ENCODE measurements at places on chromosomes 16 and 17.

GRCh38 chr16:77111056-77111565, 79.9 kb upstream of the MON1B start:
- no peak for DNase-seq

GRCh38 chr17:50626037-50626574, 8.6 kb upstream of the ABCC3 start:
- no peak for DNase-seq

- DNase-seq = no peak
These were observed 521 bp upstream of the G6PC3 start for GRCh38 chr17:44069974-44070454.

- no peak for DNase-seq
These were observed 124.6 kb downstream of the C16orf95 start for GRCh38 chr16:87192452-87193073.

DNA sequence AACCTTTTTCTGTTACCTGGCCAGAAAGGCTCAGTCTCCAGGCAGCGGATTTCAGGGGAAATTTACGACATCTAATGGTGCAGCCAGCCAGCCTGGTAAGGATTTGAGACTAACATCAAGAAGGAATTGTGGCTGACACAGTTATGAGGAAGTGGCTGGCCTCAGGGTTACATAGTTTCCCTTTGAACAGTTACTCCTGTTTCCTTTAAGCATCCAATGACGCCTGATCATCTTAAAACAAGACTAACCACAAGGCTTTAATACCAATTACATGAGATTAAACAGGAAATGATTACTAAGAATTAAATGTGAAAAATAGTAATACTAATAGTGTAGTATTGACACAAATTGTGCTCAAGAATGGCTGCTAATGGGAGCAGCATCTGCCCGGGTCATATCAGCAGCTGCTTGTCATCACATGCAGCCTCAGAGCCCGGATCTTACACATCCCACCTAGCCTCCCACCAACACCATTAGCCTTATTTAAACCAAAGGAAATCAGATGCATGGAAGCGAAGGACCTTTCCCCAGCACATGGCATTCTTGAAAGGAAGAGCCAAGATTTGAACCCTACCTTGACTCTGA, 431.8 kb downstream of the PMP22 start:
- DNase-seq = no peak

DNA sequence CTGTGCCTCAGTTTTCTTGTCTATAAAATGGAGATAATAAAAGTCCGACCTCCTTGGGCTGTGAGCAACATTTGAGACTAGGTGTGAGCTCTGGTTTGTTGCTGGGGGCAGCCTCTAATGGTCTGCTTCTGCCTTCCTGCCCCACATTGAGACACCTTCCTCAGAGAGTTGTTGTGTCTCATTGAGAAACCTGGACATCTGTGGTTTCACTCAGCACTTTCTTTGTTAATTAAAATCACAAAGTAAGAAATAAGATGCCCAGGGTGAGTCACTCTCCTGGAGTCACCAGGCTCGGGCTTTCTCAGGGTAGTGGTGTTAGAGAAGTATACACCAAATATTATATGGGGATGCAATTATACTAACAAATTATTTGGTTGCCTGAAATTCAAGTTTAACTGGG, 389.2 kb upstream of the SALL1 start:
- DNase-seq = no peak

DNA sequence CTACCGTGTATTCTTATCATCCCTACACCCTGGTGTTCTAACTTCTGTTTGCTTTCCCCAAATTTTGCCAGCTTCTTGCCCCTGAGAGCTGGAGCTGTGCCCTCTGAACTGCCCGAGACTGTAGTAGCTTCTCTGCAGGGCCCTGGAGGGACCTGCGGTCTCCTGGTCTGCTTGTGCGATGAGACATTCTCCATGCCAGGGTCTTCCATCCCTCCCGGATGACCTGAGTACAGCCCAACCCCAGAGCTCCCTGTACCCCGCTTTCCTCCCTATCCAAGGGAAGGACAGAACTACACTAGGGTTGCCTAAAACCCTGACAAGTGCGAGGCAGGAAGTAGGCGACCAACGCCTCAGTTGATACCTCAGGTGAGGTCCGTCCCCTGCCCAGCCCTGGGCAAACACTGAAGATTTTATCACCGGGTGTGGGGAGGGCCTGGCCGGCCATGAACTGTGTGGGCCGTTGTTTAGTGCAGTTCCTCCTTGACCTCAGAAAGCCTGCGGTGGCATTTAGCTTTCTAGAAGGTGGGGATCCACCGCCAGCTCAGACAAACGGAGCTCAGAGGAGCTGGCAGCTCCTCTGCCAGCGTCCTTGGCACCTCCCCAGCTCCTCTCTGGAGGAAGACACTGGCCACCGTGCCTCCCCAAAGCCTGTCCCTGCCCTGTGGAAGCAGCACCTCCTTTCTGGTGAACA, 13.7 kb downstream of the CANT1 start:
- DNase-seq = no peak

DNA sequence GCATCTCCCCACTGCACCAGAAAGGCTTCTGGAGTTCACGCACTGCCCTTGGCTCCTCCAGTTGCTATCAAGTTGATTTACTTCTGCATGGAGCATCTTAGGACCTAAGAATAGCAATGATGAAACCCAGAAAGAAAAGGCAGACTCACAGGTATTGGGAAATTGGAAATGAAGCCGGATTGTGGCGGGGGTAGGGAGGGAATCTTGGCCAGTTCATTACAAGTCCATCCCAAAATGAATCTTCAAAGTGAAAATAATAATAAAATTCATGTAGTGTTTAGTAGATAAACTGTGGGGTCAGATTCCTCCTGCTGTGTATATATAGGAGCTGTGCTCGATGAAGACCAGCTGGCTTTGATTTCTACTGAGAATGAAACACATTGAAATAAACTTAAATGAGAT, 33.7 kb downstream of the TEKT3 start:
- no peak for DNase-seq

DNA sequence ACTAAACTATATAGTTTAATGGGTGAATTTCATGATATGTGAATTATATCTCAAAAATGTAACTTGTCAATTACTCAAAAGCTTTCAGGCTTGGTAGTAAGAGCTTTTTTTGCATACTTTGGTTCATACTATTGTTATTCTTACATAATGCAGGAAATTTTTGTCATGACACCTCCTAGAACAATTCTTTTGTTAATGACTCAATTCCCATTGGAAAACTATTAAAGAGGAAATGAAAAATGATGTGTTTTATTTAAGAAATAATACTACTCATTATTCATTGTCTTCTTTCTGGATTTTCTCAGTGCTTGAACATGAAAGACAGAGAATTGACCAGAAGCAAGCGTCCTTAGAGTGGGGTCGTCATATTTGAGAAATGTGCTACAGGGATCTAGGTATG, 196.4 kb upstream of the KCNJ16 start:
- no peak for DNase-seq

- no peak for DNase-seq
These were observed 110.3 kb downstream of the TOX3 start for GRCh38 chr16:52436339-52437276.

DNA sequence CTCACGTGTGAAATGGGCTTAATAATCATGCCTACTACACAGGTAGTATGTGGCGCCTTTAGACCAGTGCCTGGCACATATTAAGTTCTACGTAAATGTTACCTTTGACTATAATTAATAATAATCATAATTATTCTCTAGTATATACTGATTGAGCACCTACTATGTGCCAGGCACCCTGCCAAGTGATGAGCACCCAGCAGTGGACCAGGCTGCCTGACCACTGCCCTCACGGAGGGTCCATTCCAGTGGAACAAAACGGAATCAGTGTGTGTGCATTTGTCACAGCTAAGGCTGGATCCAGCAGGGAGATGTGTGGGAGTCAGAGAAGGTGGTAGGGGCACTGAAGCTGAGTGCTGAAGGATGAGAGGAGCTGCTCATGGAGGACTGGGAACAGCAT, 30.5 kb downstream of the SEC14L5 start:
- no peak for DNase-seq

DNA sequence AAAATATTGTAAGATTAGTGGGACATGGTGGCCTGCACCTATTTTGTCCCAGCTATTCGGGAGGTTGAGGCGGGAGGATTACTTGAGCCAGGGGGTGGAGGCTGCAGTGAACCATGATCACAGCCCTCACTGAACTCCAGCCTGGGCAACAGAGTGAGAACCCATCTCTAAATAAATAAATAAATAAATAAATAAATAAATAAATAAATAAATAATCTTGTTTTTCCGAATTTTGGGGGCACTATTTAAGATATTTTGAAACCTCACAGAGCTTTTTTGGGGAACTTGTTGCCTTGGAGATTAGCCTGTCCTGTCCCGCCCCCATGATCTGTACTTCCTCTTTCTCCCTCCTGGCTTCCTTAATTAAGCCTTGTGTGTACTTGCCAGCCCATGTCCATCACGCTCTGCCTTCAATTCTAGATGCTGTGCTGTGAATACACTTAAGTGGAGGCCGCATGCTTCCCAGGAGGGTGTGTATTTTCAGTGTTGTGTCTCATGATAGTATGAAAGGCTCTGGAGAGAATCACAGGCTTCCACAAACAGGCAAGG, 4.4 kb downstream of the LGALS9 start:
- DNase-seq = no peak

DNA sequence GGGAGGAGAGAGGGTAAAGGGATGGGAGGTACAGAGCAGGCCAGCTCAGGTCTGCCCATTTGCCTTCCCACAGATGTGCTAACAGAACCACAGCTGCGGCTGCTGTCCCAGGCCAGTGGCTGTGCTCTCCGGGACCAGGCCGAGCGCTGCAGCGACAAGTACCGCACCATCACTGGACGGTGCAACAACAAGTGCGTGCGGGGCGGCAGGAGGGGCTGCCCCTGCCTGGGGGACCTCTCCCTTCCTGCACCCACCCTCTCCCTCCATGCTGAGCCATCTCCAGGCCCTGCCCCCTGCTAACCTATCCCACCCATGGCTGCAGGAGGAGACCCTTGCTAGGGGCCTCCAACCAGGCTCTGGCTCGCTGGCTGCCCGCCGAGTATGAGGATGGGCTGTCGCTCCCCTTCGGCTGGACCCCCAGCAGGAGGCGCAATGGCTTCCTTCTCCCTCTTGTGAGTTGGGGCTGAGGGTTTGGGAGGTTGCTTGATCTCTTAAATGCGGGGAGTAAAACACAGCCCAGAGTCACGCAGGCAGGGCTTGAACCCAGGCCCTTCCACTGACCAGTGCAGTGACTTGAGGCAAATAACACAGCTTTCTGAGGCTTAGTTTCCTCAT, 1.2 kb downstream of the EPX start:
- DNase-seq = no peak

- no peak for DNase-seq
These were observed 138.3 kb downstream of the CHD9NB start for GRCh38 chr16:52914428-52914827.

DNA sequence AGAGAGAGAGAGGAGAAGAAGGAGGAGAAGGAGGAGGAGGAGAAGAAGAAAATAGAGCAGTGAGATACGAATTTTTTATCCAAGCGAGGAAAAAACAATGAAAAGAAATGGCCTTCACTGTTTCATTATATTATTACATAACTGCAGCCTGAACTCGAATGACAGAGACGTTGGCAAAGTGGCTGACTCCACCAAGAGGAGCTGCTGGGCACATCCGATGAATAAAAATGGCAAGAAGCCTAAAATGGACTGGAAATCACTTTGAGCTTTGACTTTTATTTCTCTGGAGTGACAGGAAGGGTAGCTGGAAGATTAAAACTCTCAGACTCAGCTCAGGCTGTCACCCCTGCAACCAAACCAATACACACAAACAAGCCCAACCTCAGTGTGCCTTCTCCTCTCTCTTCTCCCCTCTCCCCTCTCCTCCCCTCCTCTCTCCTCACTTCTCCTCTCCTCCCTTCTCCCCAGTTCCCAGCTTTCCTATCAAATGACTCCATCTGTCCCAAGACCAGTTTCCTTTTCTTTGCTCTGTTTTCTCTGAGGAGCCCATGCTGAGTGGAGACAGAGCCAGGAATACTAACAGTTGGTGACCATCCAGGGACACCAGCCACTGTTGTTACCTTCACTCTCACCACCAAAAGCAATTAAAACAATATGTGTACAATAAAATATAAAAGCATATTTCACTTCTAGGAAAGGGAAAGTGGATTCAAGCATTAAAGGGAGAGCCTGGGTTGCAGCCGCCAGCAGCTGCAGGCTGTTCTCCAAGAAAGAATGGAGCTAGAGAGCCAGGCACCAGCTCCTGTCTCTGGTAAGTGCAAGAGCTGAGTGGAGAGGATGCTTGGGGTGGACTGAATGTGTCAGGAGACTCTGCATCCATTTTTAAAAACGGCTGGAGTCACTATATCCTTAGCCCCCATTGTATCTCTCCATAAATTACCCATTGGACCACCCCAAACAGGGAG, 51.2 kb downstream of the SOX9 start:
- no peak for DNase-seq

- no peak for DNase-seq
These were observed 1.7 kb downstream of the GINS2 start for GRCh38 chr16:85686912-85687591.

GRCh38 chr17:2713881-2714280, 2.3 kb upstream of the CLUH start:
- no peak for DNase-seq

DNA sequence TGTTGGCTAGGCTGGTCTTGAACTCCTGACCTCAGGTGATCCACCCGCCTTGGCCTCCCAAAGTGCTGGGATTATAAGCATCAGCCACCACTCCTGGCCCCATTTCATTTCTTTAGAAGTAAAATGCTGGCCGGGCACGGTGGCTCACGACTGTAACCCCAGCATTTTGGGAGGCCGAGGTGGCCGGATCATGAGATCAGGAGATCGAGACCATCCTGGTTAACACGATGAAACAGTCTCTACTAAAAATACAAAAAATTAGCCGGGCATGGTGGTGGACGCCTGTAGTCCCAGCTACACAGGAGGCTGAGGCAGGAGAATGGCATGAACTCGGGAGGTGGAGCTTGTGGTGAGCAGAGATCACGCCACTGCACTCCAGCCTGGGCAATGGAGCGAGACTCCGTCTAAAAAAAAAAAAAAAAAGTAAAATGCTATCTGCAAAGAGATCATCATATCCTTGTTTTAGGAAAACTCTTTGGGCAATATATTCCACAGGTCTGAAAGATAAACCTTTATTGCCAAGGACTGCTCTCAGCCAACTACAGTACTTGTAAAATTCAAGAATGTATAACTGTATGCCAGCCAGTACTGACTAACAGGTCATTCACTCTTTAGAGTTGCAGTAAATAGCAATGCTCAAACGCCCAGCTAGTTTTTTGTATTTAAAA, 3.8 kb downstream of the GJC1 start:
- no peak for DNase-seq

DNA sequence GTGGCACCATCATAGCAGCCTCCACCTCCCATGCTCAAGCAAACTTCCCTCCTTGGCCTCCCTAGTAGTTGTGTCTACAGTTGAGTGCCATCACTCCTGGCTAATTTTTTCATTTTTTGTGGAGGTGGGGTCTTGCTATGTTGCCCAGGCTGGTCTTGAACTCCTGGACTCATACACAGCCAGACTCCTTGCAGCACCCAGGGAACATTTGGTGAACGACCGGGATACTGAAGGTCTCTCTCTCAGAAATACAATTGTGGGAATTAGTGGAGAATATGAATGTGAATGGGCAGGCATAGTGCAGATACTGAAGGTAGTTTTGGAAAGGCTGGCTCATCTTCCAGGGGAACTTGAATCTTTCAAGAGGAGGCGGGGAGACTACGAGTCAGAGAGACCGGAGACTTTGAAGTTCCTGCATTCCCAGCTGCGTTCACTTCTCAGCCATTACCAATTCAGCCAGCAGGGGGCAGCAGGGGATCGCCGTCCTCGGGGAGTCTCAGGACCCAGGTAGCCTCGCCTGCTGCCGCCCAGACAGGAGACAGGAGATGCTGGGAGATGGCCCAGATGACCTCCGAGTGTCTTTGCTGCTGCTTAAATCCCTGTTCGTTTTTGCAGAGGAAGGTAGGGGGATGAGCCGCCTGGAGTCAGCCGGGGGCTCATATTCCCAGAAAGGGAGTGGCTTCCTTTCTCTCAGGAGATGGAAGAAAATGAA, 68.6 kb downstream of the HAPSTR1 start:
- no peak for DNase-seq
